Stomach (tissue), 19 donors: ENCODE measurements at places on chromosomes 7 and 10. TPM values are rescaled to one million over a fixed set of nuclear protein-coding genes. Genes with fewer than 3 reads are reported as not detected.

CCDC3 gene
- 11.0 TPM for polyA plus RNA-seq

KCNMA1 gene
- polyA plus RNA-seq: 2.8 TPM

SPDYE5 gene
- polyA plus RNA-seq: not detected

SLC39A12 gene
- polyA plus RNA-seq: not detected

CDHR3 gene
- polyA plus RNA-seq: 2.5 TPM

CACNB2 gene
- 0.31 TPM for polyA plus RNA-seq

TFEC gene
- 1.4 TPM for polyA plus RNA-seq

GPR26 gene
- polyA plus RNA-seq: not detected
